ENCODE measurements at places on chromosomes 7 and 10.

DNA sequence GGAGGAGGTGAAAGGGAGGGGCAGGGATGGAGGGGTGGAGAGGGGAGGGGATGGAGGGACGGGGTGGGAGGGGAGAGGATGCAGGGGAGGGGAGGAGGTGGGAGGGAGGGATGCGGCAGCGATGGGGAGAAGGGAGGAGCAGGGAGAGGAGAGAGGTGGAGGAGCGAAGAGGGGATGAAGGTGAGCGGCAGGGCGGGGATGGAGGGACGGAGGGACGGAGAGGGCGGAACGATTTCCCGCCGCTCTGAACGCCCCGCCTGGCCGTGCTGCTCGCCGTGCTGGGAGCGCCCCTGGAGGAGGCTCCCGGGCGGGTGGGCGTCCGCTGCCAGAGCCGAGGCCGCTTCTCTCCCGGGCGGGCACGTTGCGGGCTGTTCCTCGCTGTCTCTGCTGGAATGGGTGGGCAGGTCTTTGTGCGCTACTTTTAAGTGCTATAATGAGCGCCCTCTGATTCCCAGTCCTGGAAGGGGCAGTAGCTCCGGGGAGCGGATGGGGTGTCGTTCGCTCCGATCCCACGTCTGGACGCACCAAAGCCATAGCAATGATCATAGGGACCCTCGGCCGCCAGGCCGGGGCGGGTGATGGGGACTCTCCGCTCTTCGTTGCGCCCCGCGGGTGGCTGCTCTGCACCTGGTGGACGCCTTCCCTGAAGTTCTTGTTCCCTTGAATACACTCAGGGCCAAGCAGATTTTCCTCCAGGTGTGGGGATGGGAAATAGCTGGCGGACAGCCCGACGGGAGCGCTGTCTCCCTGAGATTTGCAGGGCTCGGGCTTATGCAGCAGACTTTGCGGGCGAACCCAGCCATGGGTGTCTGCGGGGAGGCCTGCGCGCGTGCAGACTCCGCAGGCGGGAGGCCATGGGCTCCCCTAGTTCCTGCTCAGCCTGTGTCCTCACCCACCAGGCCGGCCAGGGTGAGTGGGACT is 81.1 kb upstream of the CPXM2 start:
- no peak for DNase-seq

DNA sequence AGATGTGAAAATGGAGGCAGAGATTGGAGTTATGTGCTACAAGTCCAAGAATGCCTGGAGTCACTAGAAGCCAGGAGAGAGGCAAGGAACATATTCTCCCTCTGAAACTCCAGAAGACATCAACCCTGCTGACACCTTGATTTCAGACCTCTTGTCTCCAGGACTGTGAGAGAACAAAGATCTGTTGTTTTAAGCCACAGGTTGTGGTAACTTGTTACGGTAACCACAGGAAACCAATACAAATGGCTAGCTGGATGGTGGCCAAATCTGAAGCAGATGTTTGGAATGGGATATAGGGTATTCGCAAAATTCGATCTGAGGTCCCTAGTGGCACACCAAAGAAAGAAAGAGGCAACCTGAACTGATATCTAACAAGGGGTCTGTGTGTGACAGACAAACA is 129.0 kb downstream of the HERPUD2 start:
- DNase-seq: no peak

DNA sequence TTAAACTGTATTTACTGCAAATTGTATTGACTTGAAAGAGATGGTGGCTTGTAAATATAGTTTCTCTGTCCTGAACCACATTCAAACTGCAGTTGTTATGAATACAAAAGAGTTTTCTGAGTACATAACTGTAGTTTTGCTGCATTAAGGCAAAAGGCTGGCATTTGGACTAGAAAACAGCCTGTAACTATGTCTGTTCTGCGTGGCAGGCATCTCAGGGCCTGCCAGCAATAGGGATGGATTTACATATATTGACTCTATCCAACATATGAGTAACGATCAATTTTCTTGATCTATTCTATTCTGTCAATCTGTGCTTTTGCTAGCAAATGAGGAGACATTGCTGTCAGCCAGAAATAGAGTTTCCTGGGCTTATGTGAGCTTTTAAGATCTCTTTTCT is 174.6 kb downstream of the TMEM26 start:
- no peak for DNase-seq

- no peak for DNase-seq
These were observed 142.3 kb downstream of the PRPF18 start for GRCh38 chr10:13728898-13729535.

GRCh38 chr10:61883371-61884025 is 18.0 kb upstream of the ARID5B start:
- no peak for DNase-seq

DNA sequence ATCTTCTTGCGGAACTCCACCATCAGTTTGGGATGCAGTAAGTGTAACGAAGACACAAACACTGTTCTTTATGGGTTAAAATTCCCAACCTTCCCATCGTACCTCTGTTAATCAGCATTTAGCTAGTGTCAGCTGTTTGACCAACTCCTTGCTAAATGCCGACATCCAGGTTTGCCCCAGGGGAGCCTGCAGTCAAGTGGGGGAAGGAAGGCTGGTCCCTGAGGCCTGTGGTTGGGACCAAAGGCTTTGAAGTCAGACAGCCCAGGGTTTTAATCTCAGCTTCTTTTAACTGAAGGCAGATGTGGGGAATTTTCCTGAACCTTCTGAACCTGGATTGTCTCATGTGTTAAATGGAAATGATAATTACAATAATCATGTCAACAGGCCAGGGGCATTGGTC is 443.7 kb downstream of the GLRX3 start:
- no peak for DNase-seq

DNA sequence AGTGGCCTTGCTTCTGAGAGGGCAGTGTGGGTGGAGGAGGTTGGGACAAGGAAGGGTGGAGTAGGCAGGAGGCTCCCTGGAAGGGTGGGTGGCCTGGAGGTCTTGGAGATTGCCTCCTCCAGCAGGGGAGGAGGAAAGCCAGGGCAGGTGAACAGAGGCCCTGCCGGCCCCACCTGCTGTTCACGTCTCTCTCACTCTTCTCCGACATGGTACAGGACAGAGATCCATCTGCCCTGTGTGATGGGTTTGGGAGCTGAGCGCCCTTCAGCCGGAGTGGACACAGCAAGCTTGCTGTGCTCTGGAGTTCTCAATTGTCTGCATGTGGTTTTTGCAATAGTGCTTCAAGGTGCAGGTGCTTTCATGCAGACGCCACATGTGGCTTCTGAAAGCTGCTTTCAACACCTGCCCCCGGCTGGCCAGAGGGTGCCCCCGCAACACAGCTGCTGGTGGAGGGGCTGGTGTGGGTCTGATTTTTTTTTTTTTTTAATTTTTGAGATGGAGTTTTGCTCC is 82.8 kb upstream of the GNA12 start:
- no peak for DNase-seq

- DNase-seq: no peak
These were observed 53.7 kb upstream of the FAM3C start for GRCh38 chr7:121449735-121450240.

DNA sequence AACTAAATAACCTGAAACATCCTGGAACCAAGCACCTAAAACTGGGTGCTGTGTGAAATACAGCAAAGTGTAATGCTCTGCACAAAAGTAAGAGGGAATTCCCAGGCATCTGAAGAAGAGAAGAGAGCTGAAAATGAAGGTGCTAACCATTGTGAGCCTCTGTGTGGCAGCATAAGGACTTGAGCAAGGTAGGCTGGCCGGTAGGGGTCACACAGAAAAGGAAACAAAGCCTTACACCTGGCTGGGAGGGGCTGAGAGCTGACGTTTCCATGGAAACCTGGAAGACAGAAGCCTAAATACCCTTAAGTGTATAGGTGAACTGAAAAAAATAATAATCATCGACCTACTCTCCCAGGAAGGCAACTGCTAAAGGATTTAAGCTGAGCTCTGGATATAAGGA is 48.6 kb downstream of the CUL1 start:
- DNase-seq: no peak

DNA sequence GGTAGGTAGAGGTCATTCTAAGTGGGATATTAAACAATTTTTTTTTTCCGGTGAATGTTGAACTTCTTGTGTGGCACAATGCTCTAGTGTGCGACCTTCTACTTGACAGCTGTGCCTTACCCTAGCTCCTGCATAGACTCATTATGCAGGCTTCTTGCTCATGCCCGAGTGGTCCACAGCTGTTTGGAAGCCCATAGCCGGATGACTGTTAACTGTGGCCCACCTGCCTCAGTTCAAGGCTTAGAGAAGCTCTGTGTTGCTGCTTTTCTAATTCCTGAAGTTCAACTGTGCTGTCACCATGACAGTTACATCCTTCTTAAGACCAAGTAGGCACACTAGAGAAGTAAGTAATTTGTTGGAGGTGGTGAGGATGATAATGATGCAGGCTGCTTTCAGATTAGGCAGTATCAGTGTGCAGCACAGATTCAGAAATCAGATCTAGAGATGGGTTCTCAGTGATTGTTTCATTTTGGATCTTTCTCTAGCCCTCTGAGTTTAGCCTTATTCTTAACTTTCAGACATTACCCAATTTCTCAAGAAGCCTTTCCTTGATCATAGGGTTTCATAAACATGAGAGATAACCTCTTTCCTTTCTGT is 278.4 kb downstream of the PHF14 start:
- DNase-seq: no peak

DNA sequence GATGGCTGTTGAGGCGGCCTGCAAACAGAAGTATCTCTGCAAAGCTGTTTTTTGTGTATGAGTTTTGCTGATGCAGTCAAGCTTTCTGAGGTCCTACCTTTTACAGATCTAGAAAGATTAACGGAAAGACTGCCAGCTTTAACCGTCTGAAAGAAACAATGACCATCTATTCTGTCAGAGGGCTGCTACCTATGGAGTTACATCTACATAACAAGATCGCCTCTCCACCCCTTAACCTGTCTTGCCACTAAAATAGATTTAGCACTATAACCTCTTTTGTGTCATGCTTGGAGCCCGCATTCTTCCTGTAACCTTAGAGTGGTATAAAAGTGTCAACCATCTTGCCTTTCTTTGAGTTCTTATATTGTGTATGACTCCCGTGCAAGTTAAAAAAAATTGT is 291.2 kb downstream of the POM121L12 start:
- DNase-seq: no peak

DNA sequence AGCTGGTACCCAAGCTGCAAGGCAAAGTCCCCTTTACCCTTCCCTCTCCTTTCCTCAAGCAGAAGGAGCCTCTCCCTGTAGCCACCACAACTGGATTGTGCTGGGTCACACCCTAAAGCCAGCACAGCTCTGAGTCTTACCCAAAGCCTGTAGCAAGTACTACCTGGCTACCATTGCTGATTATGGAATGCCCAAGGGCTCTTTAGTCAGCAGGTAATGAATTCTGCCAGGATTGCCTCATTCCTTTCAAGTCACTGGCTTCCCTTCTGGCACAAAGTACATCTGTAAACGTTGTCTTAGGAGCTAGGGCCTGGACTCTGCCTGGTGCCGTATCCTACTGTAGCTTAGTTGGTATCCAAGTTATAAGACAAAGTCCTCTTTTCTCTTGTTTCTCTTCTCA is 52.0 kb downstream of the FAS start:
- no peak for DNase-seq

- peak; percentile 28 for DNase-seq
These were observed 626 bp upstream of the BMS1 start for GRCh38 chr10:42781893-42782445.

GRCh38 chr10:7036951-7037350 is 373.9 kb downstream of the SFMBT2 start:
- no peak for DNase-seq

- no peak for DNase-seq
These were observed 918.1 kb upstream of the POT1 start for GRCh38 chr7:125847692-125848091.

GRCh38 chr10:124657806-124658205 is 86.4 kb downstream of the FAM53B start:
- peak; percentile 67 for DNase-seq

GRCh38 chr7:52455571-52455970 is 579.9 kb upstream of the POM121L12 start:
- DNase-seq: no peak

DNA sequence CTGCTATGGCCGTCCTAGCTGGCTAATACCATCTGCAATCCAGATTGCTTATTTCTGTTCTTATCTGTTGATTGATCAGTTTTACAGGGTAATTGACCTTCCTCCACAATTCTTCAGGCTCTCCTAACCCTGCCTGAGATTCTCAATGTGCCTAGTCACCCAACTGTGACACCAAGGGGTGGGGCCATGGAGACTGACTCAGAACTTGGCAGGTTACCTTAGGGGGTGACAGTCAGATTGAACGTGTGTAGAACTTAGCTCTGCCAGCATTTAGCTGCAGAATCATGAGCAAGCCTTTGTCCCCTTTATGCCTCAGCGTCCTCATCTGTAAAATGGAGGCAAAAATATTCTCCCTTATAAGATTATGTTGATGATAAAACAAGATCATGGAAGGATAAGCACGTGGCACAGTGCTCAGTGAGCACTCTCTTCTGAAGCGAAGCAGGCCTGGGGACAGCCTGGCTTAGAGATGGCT is 19.1 kb upstream of the LEP start:
- DNase-seq: peak; percentile 57

DNA sequence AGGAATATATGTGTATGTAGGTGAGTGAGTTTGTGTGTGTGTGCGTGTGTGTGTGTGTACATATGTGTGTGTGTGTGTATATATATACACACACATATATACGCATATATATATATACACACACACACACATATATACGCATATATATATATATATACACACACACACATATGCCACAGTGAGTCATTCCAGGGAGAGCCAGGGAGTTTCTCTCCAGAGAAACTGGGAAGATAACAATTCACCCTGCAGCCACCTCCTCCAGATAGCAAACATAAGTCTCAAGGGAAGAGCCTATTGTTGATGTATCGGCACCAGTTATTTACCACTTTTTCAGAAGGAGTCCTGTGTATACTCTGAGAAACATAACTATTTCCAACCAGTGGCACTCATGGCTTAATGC is 102.3 kb upstream of the STK17A start:
- peak; percentile 34 for DNase-seq

DNA sequence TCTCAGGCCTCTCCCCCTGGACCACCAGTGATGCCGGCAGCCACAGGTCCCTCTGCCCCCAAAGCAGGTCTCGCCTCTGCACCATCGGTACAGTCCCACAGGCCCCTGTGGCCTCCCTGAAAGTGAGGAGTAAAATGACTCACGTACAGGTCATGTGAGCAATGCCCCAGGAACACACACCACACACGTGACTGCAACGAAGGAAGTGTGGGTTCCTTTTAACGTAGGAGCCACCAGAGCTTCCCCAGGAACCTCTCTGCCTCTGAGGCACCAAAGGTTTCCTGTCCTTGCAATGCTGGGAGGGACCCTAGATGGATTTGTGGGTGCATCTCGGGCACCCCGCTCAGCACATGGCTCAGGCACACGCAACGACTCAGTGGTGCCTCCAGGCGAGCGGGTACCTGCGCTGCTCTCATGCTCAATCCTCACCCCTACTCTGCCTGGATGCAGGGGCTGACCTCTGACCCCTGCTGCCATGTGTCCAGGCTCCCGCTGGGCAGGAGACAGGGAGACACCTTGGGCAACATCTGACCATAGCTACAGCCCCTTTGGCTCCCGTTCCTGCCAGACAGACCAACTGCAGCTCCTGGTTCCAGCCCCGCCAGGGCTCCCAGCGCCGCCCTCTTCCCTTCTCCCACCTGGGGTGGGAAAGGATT is 120.7 kb downstream of the PRKAG2 start:
- peak; percentile 75 for DNase-seq

- no peak for DNase-seq
These were observed 194.6 kb downstream of the COBL start for GRCh38 chr7:51121931-51122425.
